ENCODE measurements at places on chromosomes 16 and 17. TPM values are rescaled to one million over a fixed set of nuclear protein-coding genes. Genes with fewer than 3 reads are reported as not detected.

KRT16 gene
- not detected for total RNA-seq

P2RX5 gene
- total RNA-seq, result 0.66 TPM

G6PC1 gene
- total RNA-seq, result not detected

CD300LB gene
- total RNA-seq, result not detected

GALK1 gene
- total RNA-seq, result 41.1 TPM

KRTAP4-6 gene
- not detected for total RNA-seq

DNA sequence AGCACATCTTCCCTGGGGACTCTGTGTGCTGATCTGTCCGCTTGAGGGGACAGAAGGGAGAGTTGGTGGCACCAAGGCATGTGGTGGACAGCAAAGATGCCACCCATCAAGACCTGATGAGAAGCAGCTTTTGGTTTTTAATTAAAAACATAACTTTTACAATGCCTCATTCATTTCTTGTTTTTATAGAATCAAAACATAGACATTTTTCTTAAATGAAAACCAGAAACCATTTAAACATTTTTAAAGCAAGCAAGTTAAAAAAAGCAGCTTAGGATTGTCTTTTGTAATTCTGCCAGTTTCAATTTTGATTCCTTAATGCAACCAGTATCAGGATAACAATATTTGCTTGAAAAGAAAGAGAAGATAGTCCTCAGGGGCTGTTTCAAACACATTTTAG is 123.7 kb upstream of the AXIN2 start:
- no peak overlapping the region for H3K27ac ChIP-seq
- 0 out of 2 replicates have a peak, but pooled peaks cover 4% of the 10 kb centered on the region for H3K4me1 ChIP-seq
- no peaks in the 10 kb centered on the region for H3K36me3 ChIP-seq
- no peak overlapping the region for H3K4me3 ChIP-seq

GRCh38 chr17:83007504-83008185 is 71.8 kb upstream of the METRNL start:
- no peak overlapping the region for H3K27ac ChIP-seq
- H3K27me3 ChIP-seq, result no peaks in the 10 kb centered on the region
- no peak overlapping the region for H3K4me3 ChIP-seq

- DNase-seq, result no peak
- H3K36me3 ChIP-seq, result peaks cover 7% of the 10 kb centered on the region
- no peak overlapping the region for H3K4me3 ChIP-seq
- H3K27ac ChIP-seq, result no peak overlapping the region
- H3K27me3 ChIP-seq, result no peaks in the 10 kb centered on the region
Observed at GRCh38 chr16:87723226-87723623, 42.6 kb downstream of the KLHDC4 start.

- H3K4me3 ChIP-seq, result peak overlapping the region; percentile 83
- H3K36me3 ChIP-seq, result no peaks in the 10 kb centered on the region
- peaks cover 8% of the 10 kb centered on the region for H3K4me1 ChIP-seq
- H3K27me3 ChIP-seq, result no peaks in the 10 kb centered on the region
- DNase-seq, result peak; percentile 88
- peak overlapping the region; percentile 79 for H3K27ac ChIP-seq
Observed at GRCh38 chr17:48100591-48101011, 677 bp downstream of the CBX1 start.

DNA sequence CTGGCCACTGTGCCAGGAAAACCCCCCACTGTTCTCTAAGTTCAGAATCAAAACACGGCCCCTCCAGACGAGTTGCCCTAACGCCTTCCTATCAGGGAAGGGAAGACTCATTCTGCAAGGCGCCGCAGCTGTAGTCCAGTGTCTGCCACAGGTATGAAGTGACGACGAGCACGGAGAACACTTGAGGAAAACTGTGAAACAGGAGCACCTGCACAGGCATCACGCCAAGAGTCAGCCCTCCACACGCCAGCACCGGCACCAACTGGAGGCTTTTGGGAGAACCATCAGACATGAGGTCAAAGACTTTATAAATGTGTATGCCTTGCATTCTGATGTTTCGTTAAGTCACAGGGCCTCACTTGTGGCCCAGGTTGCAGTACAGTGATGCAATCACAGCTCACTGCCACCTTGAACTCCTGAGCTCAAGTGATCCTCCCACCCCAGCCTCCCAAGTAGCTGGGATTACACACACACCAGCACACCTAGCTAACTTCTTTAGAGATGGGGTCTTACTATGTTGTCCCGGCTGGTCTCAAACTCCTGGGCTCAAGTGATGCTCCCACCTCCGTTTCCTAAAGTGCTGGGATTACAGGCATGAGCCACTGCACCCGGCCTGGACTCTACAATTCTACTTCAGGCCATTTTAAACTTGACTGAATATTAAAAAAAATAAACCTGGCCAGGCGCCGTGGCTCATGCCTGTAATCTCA is 22.9 kb downstream of the KLHDC4 start:
- H3K27me3 ChIP-seq, result no peaks in the 10 kb centered on the region
- H3K27ac ChIP-seq, result no peak overlapping the region
- no peaks in the 10 kb centered on the region for H3K4me1 ChIP-seq

- H3K36me3 ChIP-seq, result no peaks in the 10 kb centered on the region
- peaks cover 3% of the 10 kb centered on the region for H3K4me1 ChIP-seq
- no peaks in the 10 kb centered on the region for H3K27me3 ChIP-seq
- no peak overlapping the region for H3K4me3 ChIP-seq
Observed at GRCh38 chr16:12089492-12090150, 113.1 kb downstream of the SNX29 start.

GRCh38 chr17:48592577-48592976 is 1.0 kb downstream of the HOXB5 start:
- H3K36me3 ChIP-seq, result no peaks in the 10 kb centered on the region
- H3K27me3 ChIP-seq, result peaks cover 7% of the 10 kb centered on the region
- no peak overlapping the region for H3K4me3 ChIP-seq
- DNase-seq, result no peak
- peaks cover 16% of the 10 kb centered on the region for H3K4me1 ChIP-seq

DNA sequence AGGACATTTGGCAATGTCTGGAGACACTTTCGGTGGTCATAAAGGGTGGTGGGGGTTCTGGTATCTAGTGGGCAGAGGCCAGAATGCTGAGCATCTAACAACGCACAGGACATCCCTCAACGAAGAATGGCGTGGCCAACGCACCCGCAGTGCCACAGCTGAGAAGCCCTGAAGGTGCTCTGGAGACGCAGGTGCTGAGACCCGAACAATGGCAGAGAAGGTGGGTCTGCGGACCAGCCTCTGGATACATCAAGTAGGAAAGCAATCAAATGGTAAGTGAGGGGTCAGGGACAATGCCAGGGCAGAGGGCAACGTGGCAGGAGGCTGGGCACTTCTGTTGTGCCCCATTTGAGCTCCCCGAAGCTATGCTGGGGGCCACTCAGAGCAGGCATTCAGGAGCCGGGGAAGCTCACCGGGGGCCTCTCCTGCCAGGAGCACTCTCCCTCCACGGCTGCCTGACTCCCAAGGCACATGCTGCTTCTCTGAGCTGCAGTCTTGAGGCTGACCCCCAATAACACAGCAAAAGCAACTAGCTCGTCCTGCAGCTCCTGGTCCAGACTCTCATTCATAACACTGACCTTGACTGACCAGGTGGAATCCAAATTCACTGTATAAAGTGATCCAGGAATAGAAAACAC is 26.0 kb downstream of the SPHK1 start:
- H3K4me1 ChIP-seq, result no peaks in the 10 kb centered on the region
- no peak overlapping the region for H3K4me3 ChIP-seq
- DNase-seq, result no peak

DNA sequence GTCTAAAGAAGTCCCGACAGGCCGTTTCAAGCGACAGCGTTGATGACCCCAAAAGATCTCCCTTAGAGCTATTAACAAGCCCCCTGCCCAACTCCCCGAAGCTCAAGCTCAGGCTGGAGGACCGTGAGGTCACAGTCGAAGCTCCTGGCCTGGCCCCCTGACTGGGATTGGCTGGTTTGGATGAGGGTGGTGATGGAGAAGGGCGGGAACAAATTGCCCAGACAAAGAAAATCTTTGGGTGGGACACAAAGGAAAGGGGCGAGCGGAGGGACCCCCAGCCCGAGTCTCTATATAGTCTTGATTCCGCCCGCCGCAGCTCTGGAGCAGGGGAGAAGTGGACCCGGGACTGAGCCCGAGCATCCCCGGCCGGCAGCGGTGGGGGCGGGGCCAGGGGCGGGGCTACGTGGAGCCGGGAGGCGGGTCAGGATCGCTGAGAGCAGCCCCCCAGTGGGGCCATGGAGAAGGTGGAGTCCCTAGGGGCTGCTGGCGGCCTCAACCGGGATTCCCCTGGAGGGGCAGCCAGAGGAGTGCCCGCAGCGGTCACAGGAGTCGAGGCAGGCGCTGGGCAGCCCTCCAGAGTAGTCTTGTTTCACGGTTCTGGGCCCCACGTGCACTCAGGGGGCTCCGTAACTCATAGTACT is 982 bp upstream of the NEURL4 start:
- no peaks in the 10 kb centered on the region for H3K27me3 ChIP-seq
- 0 out of 2 replicates have a peak, but pooled peaks cover 4% of the 10 kb centered on the region for H3K4me1 ChIP-seq
- H3K4me3 ChIP-seq, result peak overlapping the region; percentile 89
- peak overlapping the region; percentile 48 for H3K27ac ChIP-seq
- no peaks in the 10 kb centered on the region for H3K36me3 ChIP-seq

GRCh38 chr17:15381707-15382106 is 40.3 kb upstream of the TEKT3 start:
- H3K36me3 ChIP-seq, result no peaks in the 10 kb centered on the region
- DNase-seq, result no peak
- no peak overlapping the region for H3K4me3 ChIP-seq
- H3K4me1 ChIP-seq, result peaks cover 19% of the 10 kb centered on the region

- no peaks in the 10 kb centered on the region for H3K4me1 ChIP-seq
- 0 out of 2 replicates have a peak, but pooled peaks cover 1% of the 10 kb centered on the region for H3K27me3 ChIP-seq
- no peak overlapping the region for H3K4me3 ChIP-seq
- H3K27ac ChIP-seq, result no peak overlapping the region
- no peaks in the 10 kb centered on the region for H3K36me3 ChIP-seq
Observed at GRCh38 chr17:35188111-35188510, 6.1 kb downstream of the SLC35G3 start.

DNA sequence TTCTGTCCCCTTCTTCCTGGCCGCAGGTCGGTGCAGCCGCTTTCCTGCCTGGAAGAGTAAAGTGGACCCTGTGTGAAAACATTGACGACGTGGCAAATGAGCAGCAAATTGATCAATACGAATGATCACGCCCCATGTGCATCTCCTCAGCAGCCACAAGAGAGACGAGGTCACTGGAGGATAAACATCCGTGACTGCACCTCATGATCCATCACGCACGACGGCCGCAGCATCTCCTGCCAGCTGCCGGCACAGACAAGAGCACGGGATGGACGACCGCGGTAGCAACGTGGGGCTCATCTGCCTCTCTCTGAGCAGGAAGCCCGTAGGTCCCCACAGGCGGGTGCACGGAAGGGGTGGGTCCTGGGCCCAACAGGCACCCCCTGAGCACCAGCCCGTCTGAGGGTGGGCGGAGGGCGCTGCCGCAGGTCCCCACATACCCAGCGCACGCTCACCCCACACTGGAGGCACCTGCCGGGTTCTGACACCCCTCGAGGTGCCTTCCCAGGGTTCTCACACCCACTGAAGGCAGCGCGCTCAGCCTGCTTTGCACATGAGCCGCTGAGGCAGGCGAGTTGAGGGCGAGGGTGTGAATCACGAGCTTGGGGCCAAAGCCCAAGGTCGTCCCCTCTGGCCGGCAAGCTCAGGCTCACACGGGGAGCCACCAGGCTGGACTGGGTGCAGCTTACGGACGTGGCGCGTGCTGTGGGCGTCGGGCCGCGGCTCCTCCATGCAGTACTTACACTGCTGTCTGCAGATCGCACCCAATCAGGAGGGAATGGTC is 12.3 kb upstream of the CDH15 start:
- 0 out of 2 replicates have a peak, but pooled peaks cover under 1% of the 10 kb centered on the region for H3K4me1 ChIP-seq
- no peak for DNase-seq
- H3K4me3 ChIP-seq, result no peak overlapping the region
- no peaks in the 10 kb centered on the region for H3K27me3 ChIP-seq
- no peaks in the 10 kb centered on the region for H3K36me3 ChIP-seq

DNA sequence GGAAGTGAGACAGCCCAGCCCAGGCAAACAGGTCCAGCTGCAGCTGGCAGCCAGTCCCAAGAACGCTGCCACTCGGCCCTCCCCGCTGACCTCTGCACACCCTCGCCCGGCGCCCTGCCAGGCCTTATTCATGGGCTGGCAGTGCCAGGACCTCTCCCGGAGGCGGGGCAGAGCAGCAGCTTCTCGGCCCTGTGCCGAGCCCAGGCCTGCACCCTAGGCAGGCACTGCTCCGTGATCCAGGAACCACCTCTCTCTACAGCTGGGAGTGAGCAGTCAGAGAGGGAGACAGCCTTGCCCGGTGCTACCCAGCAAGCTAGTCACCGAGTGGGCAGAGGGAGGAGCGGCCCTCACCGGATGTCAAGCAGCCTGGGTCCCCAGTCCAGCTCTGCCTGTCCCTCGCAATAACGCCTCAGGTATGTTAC is 79.9 kb upstream of the CBX4 start:
- peak overlapping the region; percentile 98 for H3K27ac ChIP-seq
- H3K4me1 ChIP-seq, result peaks cover 45% of the 10 kb centered on the region
- no peaks in the 10 kb centered on the region for H3K36me3 ChIP-seq
- H3K27me3 ChIP-seq, result no peaks in the 10 kb centered on the region
- H3K4me3 ChIP-seq, result no peak overlapping the region
- DNase-seq, result no peak

DNA sequence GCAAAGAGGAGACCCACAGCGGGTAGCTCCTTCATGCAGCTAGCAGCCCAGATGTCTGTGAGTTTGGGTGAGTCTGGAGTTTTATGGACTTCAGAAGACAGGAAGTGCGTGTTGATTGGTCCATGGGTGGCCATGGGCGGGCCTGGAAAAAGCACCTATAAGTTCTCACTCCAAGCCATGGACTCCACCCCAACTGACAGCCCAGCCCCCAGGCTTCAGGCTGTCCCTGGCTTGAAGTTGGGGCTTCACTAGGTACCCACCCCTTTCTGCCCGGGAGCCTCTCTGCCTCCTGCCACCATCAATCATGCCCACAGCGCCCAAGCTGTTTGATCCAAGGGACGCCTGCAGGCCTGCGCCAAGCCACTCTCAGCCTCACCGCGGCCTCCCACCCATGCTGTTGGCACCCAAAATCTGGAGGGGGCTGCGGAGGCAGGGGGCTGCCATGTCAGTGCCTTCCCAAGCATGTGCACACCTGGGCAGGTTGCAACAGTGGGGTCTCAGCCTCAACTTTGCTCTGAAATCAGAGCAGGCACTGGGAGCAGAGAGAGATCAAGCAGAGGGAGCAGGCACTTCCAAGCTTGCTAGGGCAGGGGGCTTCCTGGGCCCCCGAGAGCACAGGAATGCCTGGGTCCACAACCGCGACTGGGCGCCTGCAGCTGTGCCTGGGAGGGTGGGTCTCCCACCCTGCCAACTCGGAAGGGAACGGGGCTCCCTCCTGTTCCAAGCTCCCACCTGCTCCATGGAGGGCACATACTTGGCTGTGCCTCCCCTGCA is 1503.7 kb downstream of the CDH11 start:
- no peaks in the 10 kb centered on the region for H3K4me1 ChIP-seq
- no peak overlapping the region for H3K27ac ChIP-seq
- no peaks in the 10 kb centered on the region for H3K27me3 ChIP-seq
- no peak for DNase-seq
